ENCODE measurements at places on chromosomes 4 and X. TPM values are rescaled to one million over a fixed set of nuclear protein-coding genes. Genes with fewer than 3 reads are reported as not detected.

GRCh38 chrX:7085879-7086278, 61.6 kb upstream of the STS start:
- H3K27ac ChIP-seq, result no peak overlapping the region
- no peaks in the 10 kb centered on the region for H3K27me3 ChIP-seq
- peaks cover 57% of the 10 kb centered on the region for H3K4me1 ChIP-seq
- H3K4me3 ChIP-seq, result no peak overlapping the region
- no peak for DNase-seq

DNA sequence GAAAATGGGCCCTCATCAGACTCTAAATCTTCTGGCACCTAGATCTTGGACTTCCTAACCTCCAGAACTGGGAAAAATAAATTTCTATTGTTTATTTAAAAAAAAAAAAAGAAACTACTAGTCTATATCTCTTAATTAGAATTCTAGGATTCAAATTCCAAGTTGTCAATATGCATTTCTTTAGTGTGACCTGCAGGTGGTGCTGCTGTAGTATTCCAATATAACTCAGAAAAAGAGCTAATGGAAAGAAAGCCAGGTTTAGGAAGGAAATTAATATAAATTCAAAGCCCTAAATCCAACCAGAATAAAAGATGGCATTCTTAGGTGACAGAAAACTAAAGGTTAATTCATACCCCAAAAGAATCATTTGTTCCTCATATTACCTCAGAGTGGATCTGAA, 80.0 kb upstream of the NALF2 start:
- H3K27me3 ChIP-seq, result no peaks in the 10 kb centered on the region
- no peak overlapping the region for H3K4me3 ChIP-seq
- no peak overlapping the region for H3K27ac ChIP-seq
- no peaks in the 10 kb centered on the region for H3K4me1 ChIP-seq
- DNase-seq, result no peak
- H3K36me3 ChIP-seq, result no peaks in the 10 kb centered on the region

Gene CFI
- total RNA-seq, result not detected

DNA sequence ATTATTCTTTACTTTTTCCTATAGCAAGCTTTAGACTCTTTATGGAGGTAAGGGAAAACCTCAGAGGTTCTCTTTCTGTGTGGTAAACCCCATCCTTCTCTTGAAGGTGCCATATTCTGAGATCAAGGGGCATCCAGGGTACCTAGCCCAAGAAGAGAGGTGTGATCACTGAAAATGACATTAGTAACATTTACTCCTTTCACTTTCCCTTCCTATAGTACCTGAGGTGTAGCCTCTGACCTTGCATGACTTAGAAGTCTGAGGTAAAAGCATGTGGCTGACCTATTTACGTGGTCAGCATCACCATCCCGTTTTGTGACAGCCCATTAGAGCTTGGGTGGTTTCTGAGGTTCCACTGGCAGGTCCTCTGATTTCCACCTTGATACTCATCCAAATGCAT, 25.7 kb downstream of the SGMS2 start:
- DNase-seq, result no peak
- H3K27ac ChIP-seq, result no peak overlapping the region
- H3K36me3 ChIP-seq, result no peaks in the 10 kb centered on the region
- peaks cover 20% of the 10 kb centered on the region for H3K27me3 ChIP-seq

- peaks cover 27% of the 10 kb centered on the region for H3K4me1 ChIP-seq
- no peaks in the 10 kb centered on the region for H3K36me3 ChIP-seq
- no peak for DNase-seq
- H3K27ac ChIP-seq, result peak overlapping the region; percentile 0
- H3K27me3 ChIP-seq, result peaks cover 2% of the 10 kb centered on the region
These were observed 4.0 kb upstream of the C4orf17 start for GRCh38 chr4:99506781-99507180.

- H3K4me1 ChIP-seq, result peaks cover 81% of the 10 kb centered on the region
- H3K4me3 ChIP-seq, result no peak overlapping the region
- H3K27me3 ChIP-seq, result no peaks in the 10 kb centered on the region
- H3K36me3 ChIP-seq, result peaks cover 91% of the 10 kb centered on the region
These were observed 6.1 kb downstream of the TACC3 start for GRCh38 chr4:1727117-1728031.

GRCh38 chr4:8244931-8245460, 24.6 kb upstream of the HTRA3 start:
- H3K36me3 ChIP-seq, result no peaks in the 10 kb centered on the region
- H3K4me1 ChIP-seq, result no peaks in the 10 kb centered on the region
- H3K27ac ChIP-seq, result no peak overlapping the region
- no peak for DNase-seq
- H3K27me3 ChIP-seq, result peaks cover 1% of the 10 kb centered on the region

DNA sequence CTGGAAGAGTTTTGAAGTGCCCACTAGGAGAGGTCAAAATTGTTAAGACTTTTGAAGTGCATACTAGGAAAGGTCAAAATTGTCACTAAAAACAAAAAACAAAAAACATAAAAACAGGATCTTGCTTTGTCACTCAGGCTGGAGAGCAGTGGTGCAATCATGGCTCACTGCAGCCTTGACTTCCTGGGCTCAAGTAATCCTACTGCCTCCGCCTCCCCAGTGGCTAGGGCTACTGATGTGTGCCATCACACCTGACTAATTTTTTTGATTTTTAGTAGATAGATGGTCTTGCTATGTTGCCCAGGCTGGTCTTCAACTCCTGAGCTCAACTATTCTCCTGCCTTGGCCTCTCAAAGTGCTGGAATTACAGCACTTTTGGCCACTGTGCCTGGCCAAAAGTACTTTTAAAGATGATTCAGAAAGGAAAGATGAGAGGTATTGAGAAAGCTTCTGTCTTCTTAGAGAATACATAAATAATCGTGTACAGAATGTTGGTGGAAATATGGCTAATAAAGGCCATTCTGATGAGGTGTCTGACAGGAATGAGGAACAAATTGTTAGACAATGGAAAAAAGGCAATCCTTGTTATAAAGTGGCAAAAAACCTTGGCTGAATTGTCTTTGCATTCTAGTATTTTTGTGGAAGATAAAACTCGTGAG, 43.3 kb upstream of the STX18 start:
- H3K36me3 ChIP-seq, result peaks cover 4% of the 10 kb centered on the region
- no peak for DNase-seq
- H3K4me1 ChIP-seq, result no peaks in the 10 kb centered on the region
- no peaks in the 10 kb centered on the region for H3K27me3 ChIP-seq
- no peak overlapping the region for H3K27ac ChIP-seq

DNA sequence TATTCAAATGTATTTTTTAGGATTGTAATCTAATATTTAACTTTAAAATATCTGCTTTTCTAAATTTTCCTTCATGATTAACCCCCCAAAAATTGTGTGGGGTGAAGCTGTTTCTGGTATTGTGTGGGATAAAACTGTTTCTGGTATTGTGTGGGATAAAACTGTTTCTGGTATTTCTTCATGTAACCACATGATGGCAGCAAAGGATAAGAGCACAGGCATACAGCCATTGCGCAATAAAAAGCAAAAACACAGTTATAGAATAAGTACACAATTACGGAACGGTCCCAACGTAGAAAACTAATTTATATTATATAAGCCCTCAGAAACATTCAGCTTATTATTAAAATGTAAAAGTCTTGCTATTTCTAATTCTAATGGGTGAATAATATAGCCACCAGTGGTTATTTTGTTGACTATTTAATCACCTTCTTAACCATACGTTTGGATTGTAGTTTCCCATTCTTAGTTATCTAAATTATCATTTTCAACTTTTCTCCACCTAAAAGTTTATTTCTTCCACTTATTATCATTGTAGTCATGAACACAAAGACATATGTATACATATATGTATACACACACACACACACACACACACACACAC, 333.9 kb upstream of the FSTL5 start:
- no peaks in the 10 kb centered on the region for H3K27me3 ChIP-seq
- H3K4me3 ChIP-seq, result no peak overlapping the region
- no peaks in the 10 kb centered on the region for H3K4me1 ChIP-seq
- H3K36me3 ChIP-seq, result no peaks in the 10 kb centered on the region

Gene SMIM14
- 7.2 TPM for total RNA-seq

Gene COL4A5
- not detected for total RNA-seq

Gene CSAG3
- 0.63 TPM for total RNA-seq

Measured in activated CD4-positive, alpha-beta memory T cell treated with anti-CD3 and anti-CD28 coated beads, Interleukin-2, amount 10 ng/mL, durations not matched to agents 7 days and 5 days (primary cell).